NCI-H1092 (cell line): ENCODE measurements at places on chromosomes 2 and 18.

DNA sequence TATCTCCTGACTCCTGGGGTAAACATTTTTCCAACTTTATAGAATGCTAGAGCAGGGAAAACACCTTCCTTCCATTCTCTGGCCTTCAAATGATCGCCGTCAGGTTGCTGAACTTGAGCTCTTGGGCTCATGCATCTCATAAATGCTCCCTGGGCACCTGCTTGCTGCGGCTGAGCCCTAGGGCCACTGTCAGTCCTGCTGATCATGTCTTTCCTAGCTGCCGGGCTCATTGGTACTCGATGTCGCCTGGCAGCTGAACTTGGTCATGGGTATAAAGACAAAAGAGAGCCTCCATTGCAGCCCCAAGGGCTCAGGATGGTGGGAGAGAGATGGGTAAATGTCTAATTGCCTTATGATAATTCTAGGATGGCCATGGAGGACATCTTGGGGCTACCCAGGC lies 80.6 kb downstream of the HS1BP3 start:
- DNase-seq: no peak

DNA sequence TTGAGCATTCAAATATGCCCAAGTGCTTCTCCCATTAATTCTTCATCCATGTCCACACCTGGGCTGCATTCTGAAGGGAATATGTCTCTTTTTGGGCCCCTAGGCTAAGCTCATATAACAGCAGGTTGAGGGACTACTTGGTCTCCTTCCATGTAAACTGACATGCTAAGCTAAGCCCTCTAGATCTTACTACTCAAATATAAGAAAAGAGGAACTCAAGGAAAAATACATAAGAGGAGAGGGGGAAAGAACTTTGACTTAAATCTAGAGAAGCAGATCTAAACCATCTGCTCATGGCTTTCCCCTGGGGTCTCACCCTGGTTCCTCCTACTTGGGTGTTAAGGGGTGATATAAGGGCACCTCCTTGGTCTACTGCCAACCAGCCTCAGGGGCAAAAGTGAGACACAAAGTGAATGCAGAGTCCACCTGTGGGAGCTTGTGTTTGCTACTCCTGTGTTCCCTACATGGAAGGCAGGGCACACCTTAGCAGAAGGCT lies 19.8 kb upstream of the NFU1 start:
- DNase-seq: no peak

DNA sequence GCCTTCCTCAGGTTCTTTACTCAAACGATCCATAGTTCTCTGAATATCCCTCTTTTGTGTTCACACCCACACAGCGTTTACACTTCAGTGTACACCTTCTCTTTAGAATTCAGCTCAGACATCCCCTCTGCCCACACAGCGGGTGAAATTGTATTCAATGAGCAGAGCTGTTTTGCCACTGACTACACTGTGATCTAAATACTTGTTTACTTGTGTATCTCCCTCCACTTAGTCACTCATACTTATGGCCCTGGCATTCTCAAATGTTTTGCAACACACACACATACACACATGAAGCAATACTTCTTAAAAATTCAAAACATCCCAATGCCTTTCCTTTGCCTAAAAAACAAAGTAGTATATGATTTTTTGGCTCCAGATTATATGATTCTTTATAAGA lies 297.1 kb downstream of the TMX3 start:
- DNase-seq: no peak

DNA sequence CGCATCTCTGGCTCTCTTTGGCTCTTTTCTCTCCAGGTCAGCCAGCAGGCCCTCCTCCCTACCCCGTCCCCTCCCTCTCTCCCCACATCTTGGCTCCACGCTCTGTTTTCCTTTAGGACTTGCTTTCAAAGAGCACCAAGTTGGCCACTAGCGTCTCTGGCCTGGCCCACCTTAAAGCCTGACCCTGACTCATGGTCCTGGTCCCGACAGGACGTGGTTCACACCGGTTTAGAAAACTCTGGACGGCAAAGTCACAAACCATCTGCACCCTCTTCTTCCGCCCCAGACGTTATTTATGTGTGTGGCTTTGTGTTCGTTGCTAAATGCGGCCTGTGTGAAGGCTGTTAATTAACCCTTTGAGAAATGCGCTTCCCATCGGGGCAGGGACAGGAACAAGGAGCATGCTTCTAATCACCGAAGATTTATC lies 169.0 kb upstream of the HAAO start:
- DNase-seq: no peak

GRCh38 chr2:180604077-180604476 lies 376.3 kb upstream of the UBE2E3 start:
- no peak for DNase-seq

DNA sequence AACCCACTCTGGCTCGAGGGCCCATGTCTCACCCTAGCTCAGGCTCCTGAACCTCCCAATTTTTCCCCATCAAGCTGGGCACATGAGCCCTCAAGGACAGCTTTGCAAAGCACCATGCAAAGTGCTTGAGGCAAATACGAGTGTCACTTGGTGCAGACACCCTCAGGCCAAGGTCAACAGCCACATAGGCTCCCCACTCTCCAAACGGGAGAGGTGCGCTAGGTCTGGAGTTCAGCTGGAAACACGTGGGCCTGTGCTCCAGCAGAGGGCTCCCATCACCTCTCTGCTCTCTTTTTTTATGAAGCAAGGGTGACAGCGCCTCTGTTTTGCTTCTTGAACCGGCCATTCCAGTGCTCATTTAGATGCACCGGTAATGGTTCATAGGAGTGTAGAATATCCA lies 11.9 kb upstream of the ARHGAP25 start:
- DNase-seq: no peak

DNA sequence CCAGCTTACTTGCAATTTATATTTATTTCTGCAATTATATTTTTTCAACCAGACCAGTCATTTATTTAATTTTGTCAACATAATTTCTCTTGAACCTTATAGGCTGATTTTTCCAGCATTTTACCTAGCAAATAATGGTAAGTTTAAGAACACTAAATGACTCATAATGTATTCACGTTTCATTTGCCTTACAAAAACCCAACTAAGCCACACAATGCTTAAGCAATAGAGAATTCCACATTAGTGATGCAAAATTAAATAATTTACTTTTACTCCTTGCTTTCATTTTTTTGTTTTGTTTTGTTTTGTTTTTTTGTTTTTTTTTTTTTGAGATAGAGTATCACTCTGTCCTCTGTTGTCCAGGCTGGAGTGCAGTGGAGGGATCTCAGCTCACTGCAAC lies 110.4 kb upstream of the VRK2 start:
- no peak for DNase-seq

GRCh38 chr2:239232195-239232578 lies 168.6 kb downstream of the HDAC4 start:
- DNase-seq: no peak

- DNase-seq: no peak
Measured at GRCh38 chr2:13919981-13920382, 712.5 kb upstream of the LRATD1 start.

DNA sequence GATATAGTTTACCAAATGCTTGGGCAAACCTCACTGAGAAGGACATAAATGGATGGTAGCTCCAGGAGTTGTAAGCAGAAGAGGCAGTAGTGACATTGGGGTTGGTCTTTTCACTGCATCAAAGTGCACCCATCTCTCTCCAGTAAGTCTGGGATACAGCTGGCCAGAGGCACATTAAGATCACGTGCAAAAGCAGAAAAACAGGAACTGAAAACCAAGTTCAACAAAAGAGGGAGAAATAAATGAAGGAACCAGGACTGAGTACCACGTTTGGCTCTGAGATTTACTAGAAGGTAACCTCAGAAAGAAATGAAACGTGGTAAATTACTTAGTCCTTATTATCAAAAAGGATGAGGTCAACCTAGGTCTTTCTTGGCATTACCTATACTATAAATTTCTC lies 259.2 kb downstream of the OSR1 start:
- no peak for DNase-seq

DNA sequence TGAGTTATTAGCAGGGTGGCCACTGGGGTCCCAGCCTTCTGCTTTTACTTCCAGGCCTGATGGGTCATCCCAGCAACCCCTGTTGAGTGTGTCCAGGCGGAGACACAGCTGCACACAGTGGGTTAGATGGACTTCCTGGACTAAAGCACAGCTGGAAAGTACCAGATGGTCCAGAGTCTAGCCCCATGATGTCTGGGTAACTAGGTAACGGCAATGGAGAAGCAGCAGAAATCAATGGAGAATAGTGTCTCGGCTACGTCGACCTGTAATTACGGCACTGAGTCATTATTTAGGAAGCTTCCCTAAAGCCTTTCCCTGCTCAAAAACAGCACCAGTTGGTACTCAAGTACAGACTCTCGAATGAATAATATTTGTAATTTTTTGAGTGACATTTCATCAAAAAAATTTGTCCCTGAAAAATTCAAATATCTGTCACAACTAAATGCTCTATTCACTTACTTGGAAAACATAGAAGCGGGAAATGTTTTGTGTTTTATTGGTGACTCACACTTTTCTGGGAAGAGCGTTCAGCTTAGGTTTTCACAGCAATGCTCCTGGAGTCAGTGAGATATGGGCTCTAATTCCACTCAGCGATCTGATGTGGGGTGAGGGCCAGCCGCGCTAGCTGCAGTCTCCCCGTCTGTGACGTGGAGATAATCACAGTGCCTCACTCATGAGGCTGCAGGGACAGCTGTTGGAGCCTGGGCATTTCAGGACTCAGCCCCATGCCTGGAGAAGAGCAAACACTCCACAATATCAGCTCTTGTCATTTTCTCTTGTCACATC lies 16.2 kb upstream of the ARL4C start:
- DNase-seq: peak; percentile 24

GRCh38 chr2:235498946-235499812 lies 5.3 kb downstream of the AGAP1 start:
- DNase-seq: no peak

- DNase-seq: no peak
Measured at GRCh38 chr18:13416848-13417247, 198.3 kb downstream of the LDLRAD4 start.

DNA sequence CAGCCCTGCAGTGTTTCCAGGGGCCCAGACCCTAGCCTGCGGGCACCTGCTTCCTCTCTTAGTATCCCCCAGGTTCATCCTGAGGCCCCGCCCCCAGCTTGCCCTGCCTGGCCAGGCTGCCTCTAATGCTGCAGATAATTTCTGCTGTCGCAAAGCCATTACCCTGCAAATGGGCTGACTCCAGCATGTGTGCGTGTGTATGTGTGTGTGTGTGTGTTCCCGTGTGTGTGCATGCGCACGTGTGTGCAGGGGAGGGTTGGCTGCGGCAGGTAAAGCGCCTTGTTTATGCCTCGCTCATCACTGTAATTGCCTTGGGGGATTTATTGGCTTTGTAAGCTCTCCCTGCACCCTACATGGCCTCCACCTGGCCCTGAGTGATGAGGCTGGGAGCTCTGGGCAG lies 7.6 kb upstream of the PRSS56 start:
- no peak for DNase-seq
